Activated naive CD8-positive, alpha-beta T cell treated with anti-CD3 and anti-CD28 coated beads for 36 hours (primary cell): ENCODE measurements at places on chromosomes 7 and 10.

GRCh38 chr7:129778770-129779601, 167.5 kb downstream of the NRF1 start:
- DNase-seq, result no peak

GRCh38 chr10:78002541-78003288, 26.6 kb downstream of the POLR3A start:
- no peak for DNase-seq

GRCh38 chr7:152145853-152146466, 120.5 kb downstream of the GALNT11 start:
- DNase-seq, result no peak

GRCh38 chr7:23234569-23235296, 11.8 kb upstream of the GPNMB start:
- DNase-seq, result no peak

DNA sequence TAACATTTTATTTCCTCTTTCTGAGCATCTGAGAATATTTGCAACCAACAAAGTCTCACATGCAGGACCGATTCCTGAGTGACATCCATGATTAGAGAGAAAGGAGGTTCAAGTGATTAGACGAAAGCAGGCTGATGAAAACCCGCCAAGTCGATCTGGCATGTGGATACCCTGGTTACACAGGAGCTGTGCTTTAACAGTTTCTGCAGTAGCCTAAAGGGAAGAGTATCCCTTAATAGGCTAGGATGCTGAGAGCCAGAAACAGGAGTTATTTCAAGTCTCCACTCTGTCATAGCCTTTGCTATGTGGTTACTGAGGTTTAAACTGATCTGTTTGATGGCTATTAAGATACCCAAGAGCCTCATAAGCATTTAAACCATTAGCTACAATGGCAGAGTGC, 82.5 kb downstream of the PRKCQ start:
- no peak for DNase-seq

DNA sequence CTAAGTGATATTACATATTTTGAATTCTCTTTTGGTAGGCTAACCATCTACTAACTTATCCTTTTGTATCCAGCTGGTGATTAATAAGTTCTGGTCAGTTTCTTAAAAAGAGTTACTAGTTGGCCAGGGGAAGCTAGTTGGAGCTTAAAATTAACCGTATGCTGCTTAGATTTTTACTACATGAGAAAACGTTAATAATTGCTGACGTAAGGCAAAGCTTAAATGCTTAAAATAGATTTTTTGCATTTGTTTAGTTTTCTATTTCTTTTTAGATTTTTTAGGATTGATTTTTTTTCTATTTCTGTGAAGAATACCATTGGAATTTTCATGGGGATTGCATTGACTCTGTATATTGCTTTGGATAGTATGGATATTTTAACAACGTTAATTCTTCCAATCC, 32.6 kb downstream of the CCDC172 start:
- no peak for DNase-seq

DNA sequence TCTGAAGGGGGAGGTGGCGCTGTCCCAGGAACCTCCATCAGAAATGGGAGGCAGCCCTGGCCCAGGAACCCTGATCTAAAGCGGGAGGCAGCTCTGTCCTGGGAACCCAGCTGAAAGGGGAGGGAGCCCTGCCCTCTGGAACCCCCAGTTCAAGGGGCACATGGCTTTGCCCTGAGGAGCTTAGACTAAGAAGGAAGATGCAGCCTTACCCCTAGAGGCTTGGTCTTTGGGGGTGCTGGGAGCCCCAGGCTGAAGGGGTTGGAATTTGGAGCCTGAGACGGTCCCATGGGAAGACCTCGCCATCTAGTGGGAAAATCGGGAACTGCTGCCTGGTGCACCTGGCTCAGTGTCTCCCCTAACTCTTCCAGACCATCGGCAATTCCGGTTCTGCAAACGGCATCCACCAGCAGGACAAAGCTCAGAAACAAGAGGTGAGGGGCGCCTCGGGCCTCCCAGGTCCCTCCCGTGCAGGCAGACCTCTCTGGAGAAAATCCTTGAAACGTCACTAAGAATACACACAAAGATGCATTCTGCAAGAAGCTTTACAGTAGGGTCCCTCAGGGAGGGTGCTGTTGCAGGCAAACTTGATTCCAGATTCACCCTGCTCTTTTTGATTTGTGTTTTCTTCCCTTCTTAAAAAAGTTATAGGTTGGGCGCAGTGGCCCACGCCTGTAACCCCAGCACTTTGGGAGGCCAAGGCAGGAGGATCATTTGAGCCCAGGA, 52.4 kb upstream of the GTF2IRD1 start:
- DNase-seq, result peak; percentile 60

GRCh38 chr10:129704225-129704624, 237.2 kb downstream of the MGMT start:
- DNase-seq, result no peak

- no peak for DNase-seq
Measured at GRCh38 chr10:126058104-126058503, 161.7 kb downstream of the FANK1 start.

- no peak for DNase-seq
Measured at GRCh38 chr7:53281312-53281711, 245.9 kb downstream of the POM121L12 start.

DNA sequence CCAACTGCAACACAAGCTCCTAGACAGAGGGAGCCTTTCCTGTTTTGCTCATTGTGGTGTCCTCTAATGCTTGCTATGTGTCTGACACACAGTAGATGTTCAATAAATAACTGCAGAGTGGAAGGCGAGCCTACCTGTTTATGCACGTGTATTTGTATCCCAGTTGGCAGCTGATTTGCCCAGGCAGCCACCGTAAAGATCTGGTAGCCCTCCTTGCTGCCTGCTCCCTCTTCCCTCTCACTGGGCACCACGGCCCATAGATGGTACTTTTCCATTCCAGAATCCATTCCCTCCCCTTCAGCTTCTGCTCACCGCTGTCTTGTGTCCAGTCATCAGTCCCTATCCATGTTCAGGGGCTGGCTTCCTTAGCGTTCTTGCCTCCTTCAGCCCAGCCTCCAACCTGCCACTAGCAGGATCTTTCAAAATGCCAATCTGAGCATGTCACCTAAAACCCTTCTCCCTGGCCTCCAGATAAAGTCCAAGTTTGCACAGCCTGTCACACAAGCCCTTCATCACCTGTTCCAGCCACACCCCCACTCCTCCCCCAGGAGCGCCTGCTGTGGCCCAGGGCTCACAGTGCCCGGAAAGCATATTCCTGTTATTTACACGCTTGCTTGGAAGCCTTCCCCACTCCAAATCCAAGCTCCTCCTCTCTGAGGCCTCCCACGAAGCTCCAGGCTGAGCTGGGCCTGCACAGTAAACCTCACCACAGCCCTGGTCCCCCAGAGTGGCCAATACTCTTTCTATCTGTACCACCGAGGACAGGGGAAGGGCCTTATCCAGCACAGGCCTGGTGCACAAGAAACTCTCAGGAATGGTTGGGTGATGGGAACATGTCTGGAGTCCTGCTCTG, 21.0 kb downstream of the ZCCHC24 start:
- DNase-seq, result no peak

- DNase-seq, result no peak
Measured at GRCh38 chr7:27182285-27182841, 2.7 kb downstream of the HOXA11 start.

GRCh38 chr10:133274751-133275683, 1.7 kb downstream of the ADAM8 start:
- DNase-seq, result peak; percentile 81

DNA sequence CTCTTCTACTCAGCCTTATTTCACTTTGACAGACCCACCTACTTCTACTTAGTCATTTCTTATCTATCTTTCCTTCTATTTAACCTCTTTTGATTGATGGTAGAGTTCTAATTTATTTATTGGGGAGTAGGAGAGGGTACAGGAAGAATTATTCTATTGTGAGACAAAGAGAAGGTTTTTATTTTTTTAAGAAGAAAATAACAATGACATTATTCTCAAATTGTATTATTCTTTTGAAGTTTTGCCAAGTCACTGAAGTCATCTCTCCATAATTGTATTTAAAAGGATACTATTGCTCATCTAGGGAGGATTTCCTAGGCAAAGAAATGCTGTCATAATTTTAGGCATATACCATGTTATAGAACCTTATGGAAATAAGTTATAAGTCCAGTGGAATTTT, 52.7 kb downstream of the ITGB8 start:
- no peak for DNase-seq

DNA sequence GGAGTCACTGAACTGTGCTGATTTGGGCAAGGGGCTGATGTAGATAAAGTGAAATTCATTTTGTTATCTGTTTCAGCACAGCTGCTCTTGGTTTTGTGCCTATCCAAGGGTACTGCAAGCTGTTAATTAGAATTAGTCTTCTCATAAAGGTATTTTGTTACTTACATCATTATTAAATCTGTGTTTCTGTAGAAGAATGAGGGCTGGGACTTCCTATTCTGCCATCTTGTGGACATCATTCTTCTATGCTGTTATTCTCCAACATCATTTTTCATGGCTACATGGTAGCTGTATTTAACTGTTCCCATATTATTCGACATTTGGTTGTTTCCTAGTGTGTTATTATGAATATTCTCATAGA, 76.2 kb upstream of the CCDC71L start:
- DNase-seq, result no peak

- no peak for DNase-seq
Measured at GRCh38 chr10:86952106-86952505, 5.3 kb downstream of the MMRN2 start.

GRCh38 chr10:34988397-34989067, 101.6 kb downstream of the CUL2 start:
- no peak for DNase-seq

- DNase-seq, result no peak
Measured at GRCh38 chr10:24901686-24902399, 50.6 kb downstream of the PRTFDC1 start.

DNA sequence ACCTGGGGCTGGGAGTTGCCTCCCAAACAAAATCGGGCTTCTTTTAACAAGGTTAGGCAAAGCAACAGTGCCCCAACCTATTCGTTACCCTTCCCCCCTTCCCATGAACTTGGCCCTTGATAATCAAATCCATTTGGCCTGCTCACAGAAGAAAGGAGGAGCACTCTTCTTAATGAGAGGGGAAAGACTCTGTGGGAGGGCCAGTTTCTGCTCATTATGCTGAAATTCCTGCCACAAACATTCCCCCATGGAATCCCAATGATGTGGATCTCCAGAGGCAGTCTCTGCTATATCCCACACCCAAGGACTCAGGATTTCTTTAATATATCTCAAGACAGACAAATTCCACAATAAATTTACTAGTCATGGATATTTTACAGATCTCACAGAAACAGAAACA, 43.0 kb downstream of the LSM5 start:
- DNase-seq, result no peak

DNA sequence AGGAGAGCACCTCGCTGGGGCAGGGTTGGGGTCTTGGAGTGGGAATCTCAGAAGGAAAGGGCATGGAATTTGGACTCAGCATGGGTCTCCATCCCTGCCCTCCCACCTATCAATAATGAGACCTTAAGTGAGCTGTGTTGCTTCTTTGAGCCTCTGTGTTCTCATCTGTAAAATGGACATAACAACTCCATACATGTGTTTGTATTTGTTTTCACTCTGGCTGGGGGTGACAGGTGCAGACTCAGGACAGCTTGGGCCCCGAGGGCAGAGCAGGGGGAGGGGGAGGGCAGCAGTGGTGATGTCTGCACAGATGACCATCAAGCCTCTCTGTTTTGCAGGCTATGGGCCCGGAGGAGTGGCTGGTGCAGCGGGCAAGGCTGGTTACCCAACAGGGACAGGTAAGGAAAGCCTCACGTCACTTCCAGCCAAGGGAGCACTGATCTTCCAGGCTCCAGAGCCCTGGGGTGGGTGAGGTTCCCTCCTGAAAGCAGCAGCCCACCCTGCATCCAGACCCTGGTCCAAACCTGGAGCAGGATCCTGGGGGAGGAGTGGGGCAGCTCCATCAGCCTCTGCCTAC, 19.9 kb downstream of the ELN start:
- no peak for DNase-seq

DNA sequence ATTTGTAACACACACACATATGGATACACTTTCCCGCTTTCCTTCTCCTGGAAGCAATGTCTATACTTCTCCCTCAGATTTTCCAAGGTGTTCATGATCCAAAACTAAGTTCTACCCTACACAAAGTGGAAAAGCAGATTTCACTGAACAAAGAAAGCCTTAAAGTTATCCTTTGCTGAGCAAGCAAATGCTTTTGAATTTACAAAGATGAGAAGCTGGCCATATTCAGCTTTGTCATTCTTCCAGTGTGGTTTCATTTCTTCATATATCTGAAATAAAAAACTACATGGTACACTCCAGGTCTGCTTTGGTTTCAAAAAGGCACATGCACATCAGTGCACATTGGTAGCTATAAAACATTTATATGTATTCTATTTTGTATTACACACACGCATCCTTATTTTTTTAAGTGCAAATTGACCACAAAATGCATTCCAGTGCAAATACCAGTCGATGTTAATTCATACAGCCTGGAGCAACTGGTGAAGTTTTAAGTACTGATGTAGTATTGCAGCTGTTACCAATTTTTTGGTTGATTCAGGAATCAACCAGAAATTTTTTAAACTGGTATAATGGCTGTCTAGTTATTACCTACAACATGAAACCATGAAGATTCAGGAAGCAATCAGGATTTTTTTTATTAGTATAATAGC, 65.5 kb upstream of the SRPK2 start:
- DNase-seq, result no peak

- no peak for DNase-seq
Measured at GRCh38 chr7:86848226-86848625, 204.5 kb downstream of the GRM3 start.

DNA sequence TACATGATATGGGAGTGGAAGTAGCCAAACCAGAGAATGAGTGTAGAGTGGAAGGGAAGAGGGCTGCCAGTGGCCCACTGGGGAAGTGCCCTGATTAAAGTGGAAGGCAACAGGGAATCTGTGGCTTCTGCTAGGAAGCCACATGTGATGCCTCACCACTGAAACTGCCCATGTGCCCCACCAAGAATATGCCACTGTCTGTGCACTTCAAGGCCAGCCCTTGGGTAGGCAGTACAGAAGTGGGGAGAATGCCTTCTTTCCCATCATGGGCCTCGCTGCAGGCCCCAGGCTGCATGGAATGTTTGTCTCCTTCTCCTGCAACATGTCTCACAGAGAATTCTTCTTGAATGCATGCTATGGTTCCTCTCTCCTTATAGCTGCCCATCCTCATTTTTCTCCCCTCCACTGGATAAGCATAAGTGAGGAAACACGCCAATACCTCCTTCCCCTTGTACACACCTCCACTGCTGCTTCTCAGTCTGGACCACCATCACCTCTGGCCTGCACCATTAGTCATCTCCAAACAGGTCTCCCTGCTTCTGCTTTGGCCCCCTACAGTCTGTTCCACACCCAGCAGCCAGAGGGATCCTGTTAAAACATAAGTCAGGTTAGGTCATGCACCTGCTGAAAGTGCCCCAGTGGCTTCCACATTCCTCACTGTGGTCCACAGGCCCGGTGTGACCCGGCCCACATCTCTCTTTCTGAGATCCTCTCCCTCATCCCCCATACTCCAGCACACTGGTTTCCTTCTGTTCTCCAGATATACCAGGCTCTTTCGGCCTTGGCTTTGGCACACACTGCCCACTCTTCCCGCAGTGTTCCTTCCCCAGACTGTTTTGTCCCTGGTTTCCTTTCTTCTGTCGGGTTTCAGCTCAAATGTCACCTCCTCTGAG, 37.1 kb downstream of the SNX10 start:
- DNase-seq, result no peak

- DNase-seq, result no peak
Measured at GRCh38 chr7:7613210-7613609, 27.3 kb upstream of the UMAD1 start.

- DNase-seq, result no peak
Measured at GRCh38 chr7:32298408-32299132, 191.6 kb downstream of the LSM5 start.

GRCh38 chr10:112565434-112566053, 118.5 kb downstream of the VTI1A start:
- peak; percentile 7 for DNase-seq

- no peak for DNase-seq
Measured at GRCh38 chr7:152312316-152312715, 123.5 kb downstream of the KMT2C start.
